ENCODE measurements at places on chromosomes 13 and 19.

DNA sequence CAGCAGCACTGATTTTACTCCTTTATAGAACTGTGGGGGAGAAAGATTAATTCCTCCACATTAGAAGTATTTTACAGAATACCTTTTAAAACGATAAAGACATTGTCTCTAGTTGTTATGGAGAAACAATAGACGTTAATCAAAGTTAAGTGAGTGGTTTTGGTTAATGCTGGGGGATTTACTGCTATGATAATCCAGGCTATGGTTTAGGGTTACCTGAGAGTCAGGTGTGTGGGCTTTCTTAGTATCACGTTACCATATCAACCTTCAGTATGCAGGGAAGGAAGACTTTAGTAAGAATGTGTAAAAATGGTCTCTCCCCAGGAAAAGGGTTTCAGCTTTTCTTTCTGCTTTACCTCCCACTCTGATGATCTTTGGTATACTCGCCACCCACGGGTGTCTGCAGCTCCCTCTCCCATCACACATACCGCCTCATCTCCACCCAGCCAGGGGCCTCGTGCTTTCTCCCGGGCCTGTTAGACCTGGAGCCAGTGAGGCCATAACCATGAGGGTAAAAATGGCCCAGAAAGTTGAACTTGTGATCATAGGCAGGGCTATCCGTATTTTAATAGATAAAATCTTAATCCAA is 45.6 kb upstream of the WDFY2 start:
- no peak for DNase-seq

DNA sequence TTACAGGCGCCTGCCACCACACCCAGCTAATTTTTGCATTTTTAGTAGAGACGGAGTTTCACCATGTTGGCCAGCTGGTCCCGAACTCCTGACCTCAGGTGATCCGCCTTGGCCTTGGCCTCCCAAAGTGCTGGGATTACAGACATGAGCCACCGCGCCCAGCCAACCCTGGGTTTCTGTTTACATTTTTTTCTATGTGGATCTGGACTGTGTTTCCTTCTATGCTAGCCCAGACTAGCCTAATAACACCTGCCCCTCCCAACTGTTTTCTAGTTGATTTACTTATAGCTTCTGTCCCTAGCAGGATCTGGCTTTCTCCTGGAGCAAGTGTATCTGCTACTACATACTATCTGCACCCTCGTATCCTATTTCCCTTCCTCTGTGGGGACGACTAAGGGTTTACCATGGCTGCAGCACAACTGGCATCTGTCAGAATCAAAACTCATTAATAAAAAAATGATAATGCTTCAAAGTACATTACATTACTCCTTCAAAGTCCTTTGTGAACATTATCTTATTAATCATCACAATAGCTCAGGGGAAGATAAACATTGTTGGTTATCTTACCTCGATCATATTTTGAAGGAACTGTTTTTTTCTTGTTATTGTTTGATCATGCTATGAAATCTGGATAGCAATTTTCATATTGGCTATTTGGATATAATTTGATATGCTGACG is 228.3 kb downstream of the KLF5 start:
- no peak for DNase-seq

- no peak for DNase-seq
These were observed 8.8 kb downstream of the PRR22 start for GRCh38 chr19:5775668-5776309.

DNA sequence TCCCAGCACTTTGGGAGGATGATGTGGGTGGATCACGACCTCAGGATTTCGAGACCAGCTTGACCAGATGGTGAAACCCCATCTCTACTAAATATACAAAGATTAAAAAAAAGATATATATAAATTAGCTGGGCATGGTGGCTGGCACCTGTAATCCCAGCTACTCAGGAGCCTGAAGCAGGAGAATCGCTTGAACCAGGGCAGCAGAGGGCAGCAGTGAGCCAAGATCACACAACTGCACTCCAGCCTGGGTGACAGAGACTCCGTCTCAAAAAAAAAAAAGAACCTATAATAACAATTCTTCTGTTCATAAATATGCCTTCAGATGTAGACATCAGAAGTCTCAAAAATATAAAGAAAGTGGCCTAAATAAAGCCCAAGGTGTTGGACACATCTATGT is 7.6 kb downstream of the ZNF737 start:
- peak; percentile 17 for DNase-seq

- no peak for DNase-seq
These were observed 216 bp downstream of the SUGP2 start for GRCh38 chr19:19033176-19033425.

- DNase-seq: peak; percentile 27
These were observed 38.9 kb downstream of the TMED1 start for GRCh38 chr19:10797078-10797477.

DNA sequence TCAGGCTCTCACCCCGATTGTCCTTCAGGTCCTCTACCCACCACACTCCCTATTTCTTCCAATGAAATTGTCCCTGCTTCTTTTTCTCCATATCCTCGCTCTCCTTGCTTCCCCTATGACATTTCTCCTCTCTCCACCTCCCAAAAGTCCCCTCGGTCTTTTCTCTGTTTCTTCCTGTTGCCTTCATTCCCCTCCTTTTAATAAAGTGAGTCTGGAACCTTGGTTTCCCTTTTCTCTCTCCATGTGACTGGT is 676 bp upstream of the ZNF574 start:
- no peak for DNase-seq

GRCh38 chr13:66265371-66265770 is 964.8 kb downstream of the PCDH9 start:
- DNase-seq: no peak

GRCh38 chr13:31878955-31879354 is 139.6 kb downstream of the RXFP2 start:
- no peak for DNase-seq

DNA sequence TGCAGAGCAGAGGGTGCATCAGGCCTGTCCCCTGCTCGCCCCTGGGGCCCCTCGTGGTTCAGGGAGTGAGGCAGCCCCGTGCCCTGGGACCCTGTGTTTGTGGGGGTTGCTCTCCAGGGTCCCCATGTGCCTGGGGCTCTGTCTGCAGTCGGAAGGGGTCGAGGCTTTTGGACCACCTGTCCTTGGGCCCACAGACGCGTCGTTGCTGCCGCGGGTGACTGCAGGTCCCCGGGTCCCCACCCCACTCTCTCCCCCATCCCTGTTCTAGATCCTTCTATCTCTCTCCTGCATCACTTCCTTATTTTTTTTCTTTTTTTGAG is 1.9 kb downstream of the PCSK4 start:
- no peak for DNase-seq

- DNase-seq: no peak
These were observed 17.3 kb downstream of the ZFR2 start for GRCh38 chr19:3851254-3852176.

- no peak for DNase-seq
These were observed 27.7 kb upstream of the HIF3A start for GRCh38 chr19:46269101-46269500.

- DNase-seq: no peak
These were observed 31.6 kb downstream of the SHISA2 start for GRCh38 chr13:26019881-26020870.

GRCh38 chr19:55305491-55305890 is 19.6 kb downstream of the TMEM150B start:
- peak; percentile 68 for DNase-seq

- DNase-seq: no peak
These were observed 342 bp upstream of the SIGLEC10 start for GRCh38 chr19:51417810-51418157.

DNA sequence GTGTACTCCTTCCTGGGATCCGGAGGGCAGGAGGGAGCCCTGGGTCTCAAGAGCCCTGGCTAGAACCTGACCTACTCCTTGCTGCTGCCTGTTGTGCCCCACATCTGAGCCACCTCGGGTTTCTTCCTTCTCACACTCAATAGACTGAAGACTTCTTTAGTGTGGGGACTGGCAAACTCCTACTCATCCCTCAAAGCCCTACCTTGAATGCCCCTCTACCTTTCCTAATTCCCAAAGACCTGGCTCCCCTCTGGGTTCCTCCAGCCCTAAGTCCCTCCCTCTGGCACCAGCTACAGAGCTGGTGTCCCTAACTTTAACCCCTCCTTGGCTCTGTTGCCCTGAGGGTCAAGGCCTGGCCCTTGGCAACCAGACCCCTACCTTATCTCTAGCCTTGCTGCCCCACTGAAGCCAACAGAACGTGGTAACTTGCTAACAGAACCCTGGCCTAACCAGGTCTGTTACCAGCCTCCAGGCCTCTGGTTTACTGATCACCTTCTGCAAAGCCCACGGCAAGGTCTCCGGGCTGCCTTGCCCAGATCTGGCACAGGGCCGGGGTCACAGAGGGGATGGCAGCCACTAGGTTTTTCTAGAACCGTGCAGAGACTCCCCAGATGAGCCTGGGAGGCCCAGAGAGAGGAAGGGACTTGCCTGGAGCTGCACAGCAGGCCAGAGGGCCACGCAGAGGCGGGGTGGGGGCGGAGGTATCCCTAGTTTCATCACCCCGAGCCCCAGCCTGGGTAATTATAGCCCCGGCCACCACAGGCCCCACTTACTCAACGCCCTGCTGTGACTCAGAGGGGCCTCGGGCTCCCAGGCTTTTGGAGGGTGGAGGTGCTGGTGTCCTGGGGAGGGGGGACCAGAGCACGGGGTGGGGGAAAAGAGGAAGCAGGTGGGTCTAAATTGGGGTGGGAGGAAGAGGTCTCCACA is 15.3 kb downstream of the ZBTB7A start:
- DNase-seq: peak; percentile 49

GRCh38 chr19:35117799-35118198 is 2.2 kb downstream of the FXYD3 start:
- no peak for DNase-seq

GRCh38 chr13:78881751-78882150 is 222.8 kb upstream of the OBI1 start:
- DNase-seq: no peak

DNA sequence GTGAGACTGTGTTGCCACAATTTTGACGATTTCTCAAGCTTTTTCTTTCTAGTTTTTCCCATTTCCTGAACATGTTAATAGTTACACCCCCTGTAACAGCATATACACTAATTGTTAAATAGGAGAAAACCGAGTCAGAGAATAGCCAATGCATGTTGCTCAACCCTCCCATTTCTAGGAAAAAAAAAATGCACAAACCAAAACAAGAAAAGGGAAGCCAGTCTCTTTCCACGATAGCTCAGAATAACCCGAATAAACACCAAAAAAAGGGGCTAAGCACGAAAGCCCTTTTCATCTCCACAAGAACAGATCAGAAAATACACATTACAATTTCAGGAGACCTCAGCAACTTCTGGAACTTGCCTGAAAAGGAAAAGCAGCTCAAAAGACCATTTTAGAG is 16.3 kb downstream of the LATS2 start:
- no peak for DNase-seq

DNA sequence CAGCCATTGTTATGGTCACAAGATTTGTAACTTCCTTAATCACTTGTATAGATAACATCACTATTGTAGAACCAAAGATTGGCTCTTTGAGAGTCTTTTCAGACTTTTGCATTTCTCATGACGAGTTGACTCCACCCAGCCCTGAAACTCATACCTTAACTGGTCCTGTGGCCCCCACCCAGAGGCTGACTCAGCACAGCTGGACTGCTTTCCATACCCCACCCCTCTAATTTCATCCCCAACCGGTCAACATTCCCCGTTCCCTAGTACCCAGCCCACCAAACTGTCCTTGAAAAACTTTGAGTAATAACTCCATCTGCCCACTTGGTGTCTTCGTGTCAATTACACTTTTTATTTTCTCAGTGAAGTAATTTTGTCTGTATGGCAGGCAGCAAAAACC is 32.1 kb upstream of the SLITRK1 start:
- DNase-seq: no peak

DNA sequence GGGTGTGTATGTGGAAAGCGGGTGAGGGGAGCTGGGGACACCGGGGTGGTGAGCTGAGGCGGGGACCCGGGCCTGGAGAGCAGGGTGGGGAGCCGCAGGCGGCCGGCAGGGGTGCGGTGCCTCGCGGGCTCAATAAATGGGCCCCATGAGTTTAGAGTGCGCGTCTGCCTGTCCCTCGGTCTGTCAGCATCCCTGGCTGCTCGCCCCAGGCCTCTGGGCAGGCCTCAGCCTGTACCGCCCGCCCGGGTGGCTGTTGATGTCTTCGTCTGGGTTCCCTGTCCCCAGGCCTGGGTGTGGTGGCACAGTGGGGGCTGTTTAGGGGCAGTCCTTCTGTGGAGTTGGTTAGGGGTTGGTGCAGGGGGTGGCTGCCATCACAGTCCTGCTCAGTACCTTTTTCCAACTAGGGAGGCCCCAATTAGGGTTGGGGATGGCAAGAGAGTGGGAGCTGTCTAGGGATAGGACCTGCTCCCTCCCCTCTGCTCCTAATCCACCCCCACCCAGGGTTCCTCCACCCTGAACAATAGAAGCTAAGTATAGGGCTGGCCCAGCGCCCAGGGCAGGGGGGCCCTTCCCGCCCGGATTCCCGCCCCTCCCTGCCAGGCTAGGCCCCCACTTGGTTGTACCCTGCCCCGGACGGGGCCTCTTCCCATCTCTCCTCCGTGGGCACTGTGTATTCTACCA is 12.2 kb downstream of the CIC start:
- peak; percentile 50 for DNase-seq

DNA sequence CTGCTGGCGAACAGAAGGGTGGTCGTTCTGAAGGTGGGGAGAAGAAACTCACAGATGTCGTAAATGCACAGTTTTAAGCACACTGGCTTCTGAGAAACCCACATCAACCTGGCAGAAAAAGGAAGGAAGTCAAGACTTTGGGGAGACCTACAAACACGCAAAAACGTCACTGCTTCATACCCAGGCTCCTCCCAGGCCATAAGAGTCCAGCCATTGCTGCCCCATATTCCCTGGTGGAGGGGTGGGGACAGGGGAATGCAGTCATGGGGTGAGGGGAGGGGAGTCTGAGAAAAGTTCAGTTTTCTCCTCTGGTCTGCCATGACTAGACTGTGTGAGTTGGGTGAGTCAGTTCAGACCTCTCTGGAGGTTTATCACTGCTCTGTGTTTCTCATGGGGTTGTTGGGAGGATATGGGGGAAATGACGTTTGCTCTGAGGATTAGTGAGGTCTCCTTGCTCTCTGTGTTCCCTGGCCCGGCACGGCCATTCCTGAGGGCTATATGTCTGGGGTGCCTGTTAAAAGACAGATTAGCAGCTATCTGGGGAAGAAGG is 139.0 kb downstream of the FLT1 start:
- DNase-seq: peak; percentile 3

DNA sequence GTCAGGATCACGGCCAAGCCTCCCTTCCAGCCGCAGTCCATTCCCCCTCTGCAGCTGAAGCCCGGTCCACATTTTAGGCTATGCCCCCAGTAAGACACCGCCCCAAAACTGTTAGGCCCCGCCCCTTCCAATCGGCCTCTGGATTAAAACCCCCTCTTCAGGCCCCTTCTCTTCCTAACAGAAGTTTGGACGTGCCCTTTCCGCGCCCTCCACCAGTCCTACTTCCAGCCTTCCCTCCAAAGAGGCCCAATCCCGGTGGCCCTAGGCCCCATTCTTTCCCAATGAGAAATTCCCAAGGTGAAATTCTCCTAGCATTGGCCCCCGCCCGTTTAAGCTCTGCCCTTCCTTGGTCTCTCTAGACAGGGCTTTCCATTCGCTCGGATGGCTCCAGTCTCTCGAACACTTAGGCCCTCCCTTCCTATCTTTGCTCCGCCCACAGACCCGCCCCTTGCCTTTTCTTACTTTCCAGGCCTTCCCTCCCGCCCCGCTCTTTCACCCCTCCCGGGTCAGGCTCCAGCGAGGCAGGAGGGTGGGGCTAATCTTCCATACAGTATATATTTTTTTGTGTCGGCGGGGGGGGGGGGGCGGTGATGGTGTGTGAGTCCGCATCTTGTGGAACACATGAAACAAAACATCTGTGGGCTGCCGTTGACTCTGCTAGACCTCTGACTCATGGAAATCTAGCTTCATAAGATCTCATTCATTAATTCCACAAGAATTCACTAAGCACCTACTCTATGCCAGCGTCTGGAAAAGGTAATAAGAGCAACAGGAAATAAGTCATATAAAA is 13.6 kb downstream of the LTBP4 start:
- peak; percentile 99 for DNase-seq

- DNase-seq: no peak
These were observed 158.1 kb downstream of the ZIC5 start for GRCh38 chr13:99813336-99814095.

All from stimulated activated CD4-positive, alpha-beta T cell treated with anti-CD3 and anti-CD28 coated beads, Interleukin-15, amount 100 ng/mL, for 24 hours (primary cell).